Retina (tissue), 1 donor: ENCODE measurements at places on chromosomes 5 and 9.

GRCh38 chr5:132785864-132786263 is 8.8 kb upstream of the SEPTIN8 start:
- DNase-seq = no peak

GRCh38 chr5:174692982-174693422 is 31.4 kb upstream of the MSX2 start:
- peak; percentile 67 for DNase-seq

GRCh38 chr5:129541648-129542251 is 81.7 kb downstream of the ADAMTS19 start:
- no peak for DNase-seq

DNA sequence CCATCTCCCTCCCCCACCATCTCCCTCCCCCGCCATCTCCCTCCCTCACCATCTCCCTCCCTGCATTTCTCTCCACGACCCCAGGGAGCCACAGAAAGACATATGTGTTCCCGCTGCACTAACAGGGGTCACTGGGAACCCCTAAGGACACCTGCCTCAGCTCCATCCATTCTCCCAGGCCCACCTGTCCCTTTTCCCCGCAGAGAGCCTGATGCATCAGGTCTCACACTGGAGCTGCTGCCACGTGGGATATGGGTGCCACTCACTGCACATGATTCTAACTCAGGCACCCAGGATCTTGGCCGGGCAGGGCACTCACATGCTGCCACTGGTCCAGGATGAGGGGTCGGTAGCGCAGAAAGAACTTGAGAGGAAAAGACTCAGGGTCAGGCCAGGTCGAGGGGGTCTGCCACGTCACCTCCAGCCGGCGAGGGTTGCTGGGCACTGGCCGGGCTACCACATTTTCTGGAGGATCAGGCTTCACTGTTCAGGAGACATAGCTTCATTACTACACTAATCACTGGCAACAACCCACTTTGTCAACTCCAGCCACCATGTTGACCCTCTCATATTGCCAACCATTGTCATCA is 33.2 kb upstream of the ENHO start:
- no peak for DNase-seq

- peak; percentile 80 for DNase-seq
Observed at GRCh38 chr5:34854459-34855174, 15.7 kb downstream of the TTC23L start.

DNA sequence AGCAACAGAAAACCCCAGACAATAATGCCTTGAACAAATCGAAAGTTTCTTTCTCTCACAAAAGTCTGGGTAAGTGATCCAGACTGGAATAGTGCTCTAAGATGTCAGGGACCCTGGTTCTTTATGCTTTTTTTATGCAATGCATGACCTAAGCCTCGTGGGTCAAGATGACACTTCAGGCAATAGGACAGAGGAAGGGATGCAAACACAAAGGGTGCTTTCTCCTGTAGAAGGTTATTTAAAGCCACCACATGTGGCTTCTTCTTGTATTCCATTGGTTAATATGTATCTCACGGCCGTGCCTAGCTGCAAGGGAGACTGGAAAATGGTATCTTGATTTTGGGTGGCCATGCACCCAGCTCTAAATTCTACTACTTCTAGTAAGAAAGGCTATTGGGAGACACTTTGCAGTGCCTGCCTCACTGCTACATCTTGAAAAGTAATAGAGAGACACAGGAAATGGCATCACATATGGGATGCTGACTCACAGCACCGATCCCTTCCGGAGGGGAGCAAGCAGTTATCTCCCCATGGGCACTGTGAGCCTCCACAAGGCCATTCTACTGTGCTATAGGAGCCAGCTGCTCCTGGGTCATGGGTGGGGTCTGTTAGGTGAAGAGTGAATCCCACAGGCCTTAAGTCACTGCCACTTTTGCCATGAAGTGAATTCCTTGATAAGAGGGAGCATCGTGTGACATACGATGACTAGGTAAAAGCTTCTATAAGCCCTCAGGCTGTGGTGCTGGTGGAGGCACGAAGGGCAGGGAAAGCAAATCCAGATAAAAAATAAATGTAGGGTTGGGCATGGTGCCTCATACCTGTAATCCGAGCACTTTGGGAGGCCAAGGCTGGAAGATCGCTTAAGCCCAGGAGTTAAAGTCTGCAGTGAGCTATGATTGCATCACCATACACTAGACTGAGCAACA is 32.5 kb upstream of the RAB14 start:
- DNase-seq = no peak

DNA sequence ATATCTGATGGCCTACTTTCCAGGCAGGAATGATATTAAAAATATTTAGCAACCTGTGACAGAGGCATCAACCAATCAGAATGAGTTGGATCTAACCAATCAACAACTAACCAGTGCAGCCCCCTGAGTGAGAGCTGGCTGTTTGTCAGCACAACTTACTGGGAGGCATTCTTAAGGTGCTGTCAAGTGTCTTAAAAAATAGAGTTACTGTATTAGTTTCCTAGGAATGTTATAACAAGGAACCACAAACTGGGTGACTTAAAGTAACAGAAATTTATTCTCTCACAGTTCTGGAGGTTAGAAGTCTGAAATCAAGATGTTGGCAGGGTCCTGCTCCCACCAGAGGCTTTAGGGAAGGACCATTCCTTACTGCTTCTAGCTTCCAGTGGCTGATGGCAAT is 85.2 kb downstream of the ATG10 start:
- DNase-seq = no peak

DNA sequence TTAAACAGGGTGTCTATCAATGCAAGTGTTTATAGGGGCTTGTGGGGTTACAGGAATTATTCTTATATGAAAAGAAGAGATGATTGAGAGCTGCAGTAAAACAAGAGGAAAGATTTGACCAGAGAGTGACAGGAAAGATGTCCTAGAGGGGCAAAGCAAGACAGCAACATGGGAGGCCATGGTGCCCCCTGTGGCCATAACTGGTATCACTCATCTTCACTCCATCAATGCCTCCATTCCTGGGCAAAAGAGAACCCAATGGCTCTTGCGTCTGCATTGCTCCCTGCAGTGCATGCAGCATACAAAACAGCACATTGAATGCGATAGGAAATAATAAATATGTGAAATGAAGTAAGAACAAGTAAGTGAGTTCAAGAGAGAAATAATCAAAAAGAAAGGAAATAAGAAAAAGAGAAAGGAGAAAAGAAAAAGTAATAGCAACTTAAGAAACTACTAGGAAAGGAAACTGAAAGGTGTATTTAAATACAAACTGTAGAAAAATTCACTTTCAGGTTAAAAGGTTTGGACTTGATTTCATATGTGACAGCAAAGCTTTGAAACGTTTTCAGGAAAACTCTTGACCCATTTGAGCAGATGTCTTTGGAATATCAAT is 206.6 kb downstream of the SEMA5A start:
- no peak for DNase-seq

GRCh38 chr5:139808481-139809330 is 13.1 kb downstream of the PSD2 start:
- peak; percentile 27 for DNase-seq

- no peak for DNase-seq
Observed at GRCh38 chr9:36787709-36788108, 215.0 kb downstream of the MELK start.

DNA sequence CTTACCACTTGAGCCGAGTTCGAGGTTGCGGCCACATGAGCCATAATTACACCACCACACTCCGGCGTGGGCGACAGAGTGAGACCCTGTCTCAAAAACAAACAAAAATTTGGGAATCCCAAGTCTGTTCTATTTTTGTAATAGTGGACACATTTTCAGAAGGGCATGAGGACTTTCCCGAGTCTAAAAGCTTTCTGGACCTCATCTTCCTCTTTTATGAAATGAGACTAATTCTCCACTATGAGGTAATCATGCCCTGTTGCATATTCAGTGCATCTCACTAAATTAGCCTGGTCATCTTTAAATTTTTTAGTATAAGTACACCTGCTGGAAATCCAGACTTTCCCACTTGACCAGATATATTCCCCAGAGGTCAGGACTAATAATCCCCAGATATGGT is 55.7 kb downstream of the GGTA1 start:
- DNase-seq = no peak

DNA sequence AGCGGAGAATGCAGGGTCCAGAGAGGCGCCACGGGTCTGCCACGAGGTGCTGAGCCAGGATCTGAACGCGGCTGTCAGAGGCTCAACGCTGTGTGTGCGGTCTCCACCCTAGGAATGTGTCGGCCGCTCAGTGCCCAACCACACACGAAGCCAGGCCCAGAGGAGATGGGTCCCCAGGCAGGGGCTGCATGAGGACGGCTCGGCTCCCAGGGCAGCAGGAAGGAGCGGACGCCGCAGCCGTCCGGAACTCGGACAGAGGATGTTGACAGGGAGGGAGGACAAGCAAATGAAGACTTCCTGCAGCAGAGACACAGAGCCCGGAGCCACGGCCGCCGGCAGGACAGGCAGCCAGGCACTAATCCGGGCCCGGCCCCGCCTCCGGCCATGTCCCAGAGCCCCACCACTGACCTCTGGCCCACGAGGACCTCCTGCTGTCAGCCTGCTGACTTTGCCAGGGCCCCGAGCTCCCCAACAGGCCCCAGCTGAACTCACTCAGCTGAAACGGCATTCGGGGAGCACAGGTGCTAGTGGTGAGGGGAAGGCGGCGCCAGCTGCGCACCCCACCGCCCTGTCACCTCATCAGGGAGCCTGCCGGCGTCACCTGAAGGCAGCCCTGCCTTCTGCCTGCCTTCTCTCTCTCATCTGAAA is 12.7 kb downstream of the VAV2 start:
- DNase-seq = peak; percentile 76

- DNase-seq = no peak
Observed at GRCh38 chr5:35908814-35909213, 29.6 kb downstream of the CAPSL start.

DNA sequence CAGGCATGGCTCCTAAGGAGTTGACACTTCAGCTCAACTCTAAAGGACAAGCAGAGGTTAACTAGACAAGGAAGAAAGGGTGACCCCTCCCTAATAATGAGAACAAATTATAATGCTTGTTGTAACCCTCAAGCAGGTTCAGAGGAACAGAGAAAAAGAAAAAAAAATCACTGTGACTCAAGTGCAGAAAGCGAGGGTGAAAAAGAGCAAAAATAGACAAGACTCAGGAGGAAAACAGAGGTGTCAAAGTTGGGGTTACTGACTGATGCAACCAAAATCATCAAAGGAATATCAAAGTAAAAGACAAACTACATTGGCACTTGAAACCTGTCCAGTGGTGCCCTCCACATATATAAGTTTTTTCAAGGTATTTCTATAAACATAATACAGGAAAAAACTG is 28.4 kb downstream of the FBXW11 start:
- DNase-seq = no peak

GRCh38 chr9:109031241-109031640 is 17.9 kb upstream of the CTNNAL1 start:
- no peak for DNase-seq

DNA sequence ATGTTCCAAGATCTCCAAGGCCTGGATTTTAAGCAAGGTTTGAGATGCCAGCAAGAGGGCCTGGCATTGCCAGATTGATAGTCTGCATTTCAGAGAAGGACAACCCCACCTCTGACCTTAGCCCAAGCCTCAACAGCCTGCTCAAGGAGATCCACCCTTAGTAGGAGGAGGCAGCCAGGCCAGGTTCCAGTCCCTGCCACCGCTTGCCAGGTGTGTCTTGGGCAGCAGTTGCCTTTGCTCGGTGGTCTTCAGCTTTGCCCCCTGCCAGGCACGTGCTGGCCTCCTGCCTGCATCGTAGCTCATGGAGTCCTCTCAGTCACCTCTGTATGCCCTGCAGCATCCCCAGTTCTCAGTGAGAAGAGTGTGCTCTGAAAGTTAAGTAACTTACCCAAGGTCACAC is 134.2 kb downstream of the KCNIP1 start:
- no peak for DNase-seq

GRCh38 chr5:90135779-90136378 is 273.7 kb downstream of the CETN3 start:
- DNase-seq = no peak

DNA sequence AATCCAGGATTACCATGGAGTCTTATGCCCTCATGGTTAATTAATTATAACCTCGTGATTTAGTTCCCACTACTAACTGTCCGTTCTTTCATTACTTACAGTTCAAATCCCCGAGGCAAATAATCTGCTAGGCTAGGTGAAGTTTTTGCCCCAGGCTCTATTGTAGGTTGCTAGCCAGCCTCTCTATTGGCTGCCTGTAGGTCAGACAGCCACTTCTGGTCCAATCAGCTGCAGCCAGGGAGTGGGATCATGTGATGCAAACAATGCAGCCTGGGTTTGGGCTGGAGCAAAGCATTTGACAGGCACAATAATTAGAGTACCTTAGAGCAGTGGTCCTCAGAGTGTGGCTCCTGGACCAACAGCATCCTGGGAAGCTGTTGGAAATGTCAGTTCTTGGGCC is 17.7 kb downstream of the TMEM252 start:
- DNase-seq = no peak

GRCh38 chr9:99713838-99714306 is 107.8 kb upstream of the NR4A3 start:
- DNase-seq = no peak

GRCh38 chr5:112390327-112390726 is 28.8 kb downstream of the EPB41L4A start:
- DNase-seq = no peak

- DNase-seq = no peak
Observed at GRCh38 chr5:50711280-50711679, 44.8 kb downstream of the PARP8 start.

DNA sequence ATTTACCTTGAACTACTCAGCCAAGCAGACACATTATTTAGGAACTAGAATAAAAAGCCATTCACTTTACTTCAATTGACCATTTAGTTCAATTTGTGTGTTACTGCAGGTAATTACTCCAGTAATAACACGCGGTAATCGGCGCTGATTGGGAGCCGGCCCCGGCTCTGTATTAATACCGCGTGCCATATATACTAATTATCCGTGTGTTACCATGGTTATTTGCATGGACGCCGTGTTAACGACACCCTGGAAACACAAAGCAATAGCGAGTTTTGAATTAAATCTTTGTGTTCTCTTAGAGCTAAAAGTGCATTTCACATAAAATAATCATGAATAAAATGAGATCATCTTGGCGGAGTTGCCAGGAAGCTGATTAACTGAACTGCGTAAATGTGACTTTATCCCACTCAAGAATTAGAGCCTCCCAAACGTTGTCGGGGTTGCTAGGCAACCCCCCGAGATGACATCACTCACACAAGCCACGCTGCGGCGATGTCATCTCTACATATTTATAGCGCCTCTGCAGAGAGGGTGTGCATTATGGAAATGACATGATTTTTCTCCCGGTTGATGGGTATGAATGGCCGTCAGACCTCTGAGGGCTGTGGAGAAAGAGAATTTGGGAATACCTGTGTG is 41.4 kb upstream of the RNU6ATAC start:
- DNase-seq = no peak

- DNase-seq = no peak
Observed at GRCh38 chr5:158056130-158056825, 197.3 kb upstream of the CLINT1 start.
